Brain pericyte (primary cell): ENCODE measurements at places on chromosomes 1 and 21.

DNA sequence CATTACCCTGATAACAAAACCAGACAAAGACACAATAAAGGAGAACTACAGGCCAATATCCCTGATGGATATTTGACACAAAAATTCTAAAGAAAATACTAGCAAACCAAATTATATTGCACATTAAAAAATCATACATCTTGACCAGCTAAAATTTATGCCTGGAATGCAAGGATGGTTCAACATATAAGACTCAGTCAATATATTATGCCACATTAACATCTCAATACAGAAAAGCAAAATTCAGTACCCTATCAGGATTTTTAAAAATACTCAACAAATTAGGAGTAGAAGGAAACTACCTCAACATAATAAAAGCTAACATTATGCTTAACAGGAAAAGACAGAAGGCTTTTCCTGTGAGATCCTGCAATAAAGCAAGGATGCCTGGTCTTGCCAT lies 177.1 kb downstream of the MAGI3 start:
- DNase-seq = no peak

GRCh38 chr1:19327301-19327700 lies 15.2 kb downstream of the SLC66A1 start:
- DNase-seq = no peak

GRCh38 chr1:18157968-18158367 lies 50.4 kb downstream of the IGSF21 start:
- no peak for DNase-seq

GRCh38 chr1:153032677-153033308 lies 1.8 kb downstream of the SPRR1B start:
- DNase-seq = no peak

DNA sequence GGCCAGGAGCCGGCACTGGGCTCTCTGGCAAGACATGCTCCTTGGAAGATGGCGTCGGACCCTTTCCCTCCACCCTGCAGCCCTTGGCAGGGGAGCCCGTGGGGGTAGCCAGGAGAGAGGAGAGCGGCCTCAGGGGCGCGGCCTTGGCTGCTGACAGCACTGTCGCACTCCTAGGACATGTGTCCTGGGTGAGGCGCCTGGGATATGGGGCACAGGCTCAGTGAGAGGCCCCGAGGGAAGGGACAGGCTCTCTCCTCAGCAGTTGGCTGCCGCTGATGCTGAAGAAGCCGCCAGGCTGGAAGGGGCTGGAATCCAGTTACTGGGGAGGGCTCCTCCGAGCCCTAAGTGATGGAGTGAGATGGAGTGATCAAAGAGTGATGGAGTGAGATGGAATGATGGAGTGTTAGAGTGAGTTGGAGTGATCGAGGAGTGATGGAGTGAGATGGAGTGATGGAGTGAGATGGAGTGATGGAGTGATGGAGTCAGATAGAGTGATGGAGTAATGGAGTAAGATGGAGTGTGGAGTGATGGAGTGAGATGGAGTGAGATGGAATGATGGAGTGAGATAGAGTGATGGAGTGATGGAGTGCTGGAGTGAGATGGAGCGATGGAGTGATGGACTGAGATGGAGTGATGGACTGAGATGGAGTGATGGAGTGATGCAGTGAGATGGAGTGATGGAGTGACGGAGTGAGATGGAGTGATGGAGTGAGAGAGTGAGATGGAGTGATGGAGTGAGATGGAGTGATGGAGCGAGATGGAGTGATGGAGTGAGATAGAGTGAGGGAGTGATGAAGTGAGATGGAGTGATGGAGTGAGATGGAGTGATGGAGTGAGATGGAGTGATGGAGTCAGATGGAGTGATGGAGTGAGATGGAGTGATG lies 27.6 kb upstream of the PKP1 start:
- no peak for DNase-seq

- DNase-seq = no peak
Measured at GRCh38 chr1:2106659-2107405, 56.6 kb downstream of the PRKCZ start.

- DNase-seq = no peak
Measured at GRCh38 chr1:178092878-178093493, 918 bp upstream of the RASAL2 start.

- DNase-seq = no peak
Measured at GRCh38 chr1:226362891-226363447, 44.9 kb downstream of the PARP1 start.

- no peak for DNase-seq
Measured at GRCh38 chr1:8539683-8540082, 221.8 kb downstream of the SLC45A1 start.

DNA sequence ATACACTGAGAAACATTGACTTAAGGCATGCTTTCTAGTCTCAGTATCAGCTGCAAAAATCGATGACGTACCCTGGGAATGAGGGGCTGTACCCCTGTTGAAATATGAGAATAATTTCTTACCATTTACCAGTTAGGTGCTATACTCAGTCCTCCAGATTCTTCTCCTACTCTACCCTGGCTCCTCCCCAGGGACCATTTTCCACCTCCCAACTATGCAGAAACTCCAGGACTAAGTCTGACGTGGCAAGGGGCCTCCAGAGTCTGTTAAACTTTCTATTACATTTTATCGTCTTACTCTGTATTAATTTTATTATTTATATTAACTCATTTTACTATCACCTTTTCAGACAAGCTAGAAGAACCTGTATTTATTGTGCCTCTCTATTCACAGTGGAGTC lies 124.3 kb downstream of the CYYR1 start:
- DNase-seq = no peak

GRCh38 chr1:48831120-48831978 lies 54.7 kb upstream of the BEND5 start:
- no peak for DNase-seq

GRCh38 chr1:194298007-194298598 lies 1111.7 kb upstream of the B3GALT2 start:
- no peak for DNase-seq

DNA sequence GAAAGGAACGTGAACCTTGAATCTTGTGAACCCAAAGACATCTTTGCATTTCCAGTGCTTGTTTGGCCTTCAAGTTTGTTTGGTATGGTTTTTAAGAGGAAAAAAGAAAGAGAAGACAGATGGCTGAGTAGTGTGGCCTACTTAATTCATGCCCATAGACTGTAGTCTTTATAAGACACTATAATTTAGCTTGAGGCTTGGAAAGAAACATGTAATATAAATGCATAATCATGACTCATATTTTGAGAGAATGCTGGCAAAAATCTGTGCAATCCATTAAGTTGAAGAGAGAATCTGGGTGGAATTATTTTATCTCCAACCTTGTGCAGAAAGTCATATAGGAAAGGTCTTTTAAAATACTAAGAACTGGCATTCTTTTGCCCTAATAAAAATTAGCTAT lies 179.3 kb downstream of the SIPA1L2 start:
- no peak for DNase-seq

- DNase-seq = no peak
Measured at GRCh38 chr1:9593492-9594465, 5.1 kb downstream of the TMEM201 start.

DNA sequence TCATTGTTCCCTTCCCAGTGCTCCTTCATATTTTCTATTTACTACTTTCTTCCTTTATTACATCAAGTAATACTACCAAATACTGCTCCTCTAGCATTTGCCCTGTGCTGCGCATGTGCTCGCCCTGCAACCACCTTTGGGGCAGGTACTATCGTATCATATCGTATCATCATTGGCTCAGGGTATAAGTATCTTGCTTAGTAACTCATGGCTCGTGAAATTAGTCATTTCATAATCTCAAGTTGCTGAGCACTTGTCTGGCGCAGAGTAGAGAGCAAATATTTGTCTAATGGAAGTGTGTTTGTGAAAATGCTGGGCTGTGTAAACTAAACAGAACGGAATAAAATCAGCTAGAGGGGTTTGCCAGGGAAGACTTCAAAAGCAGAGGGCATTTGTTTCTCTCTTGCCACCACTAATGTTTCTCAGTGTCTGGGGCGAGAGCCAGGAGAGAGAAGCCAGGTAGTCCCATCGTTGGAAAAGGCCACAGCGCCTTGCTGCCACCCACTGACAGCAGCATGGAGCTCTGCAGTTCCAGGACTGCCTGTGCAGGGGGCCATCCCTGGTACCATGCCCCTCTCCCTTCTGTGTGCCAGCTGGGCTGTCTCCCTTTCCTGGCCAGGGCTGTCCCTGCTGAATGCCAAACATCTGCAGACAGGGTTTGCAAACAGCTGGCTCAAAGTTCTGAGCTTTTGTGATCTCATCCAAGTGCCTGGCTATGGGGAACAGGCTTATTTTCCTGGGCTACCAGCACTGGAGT lies 20.0 kb upstream of the CPT2 start:
- DNase-seq = no peak

GRCh38 chr1:234845097-234845660 lies 235.2 kb upstream of the IRF2BP2 start:
- DNase-seq = peak; percentile 76

DNA sequence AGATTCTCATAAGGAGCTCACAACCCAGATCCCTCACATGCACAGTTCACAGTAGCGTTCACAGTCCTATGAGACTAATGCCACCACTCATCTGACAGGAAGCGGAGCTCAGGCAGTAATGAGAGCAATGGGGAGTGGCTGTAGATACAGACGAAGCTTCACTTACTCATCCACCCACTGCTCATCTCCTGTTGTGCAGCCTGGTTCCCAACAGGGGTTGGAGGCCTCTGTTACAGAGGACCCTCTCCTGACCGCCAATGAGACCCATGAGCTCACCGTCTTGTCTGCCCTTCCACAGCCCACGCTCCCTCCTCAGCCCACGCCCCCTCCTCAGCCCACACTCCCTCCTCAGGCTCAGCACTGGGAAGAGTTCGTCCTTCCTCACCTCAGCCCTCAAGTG lies 39.6 kb downstream of the RSPH1 start:
- no peak for DNase-seq

- DNase-seq = no peak
Measured at GRCh38 chr1:207316622-207317391, 4.7 kb upstream of the CD55 start.

DNA sequence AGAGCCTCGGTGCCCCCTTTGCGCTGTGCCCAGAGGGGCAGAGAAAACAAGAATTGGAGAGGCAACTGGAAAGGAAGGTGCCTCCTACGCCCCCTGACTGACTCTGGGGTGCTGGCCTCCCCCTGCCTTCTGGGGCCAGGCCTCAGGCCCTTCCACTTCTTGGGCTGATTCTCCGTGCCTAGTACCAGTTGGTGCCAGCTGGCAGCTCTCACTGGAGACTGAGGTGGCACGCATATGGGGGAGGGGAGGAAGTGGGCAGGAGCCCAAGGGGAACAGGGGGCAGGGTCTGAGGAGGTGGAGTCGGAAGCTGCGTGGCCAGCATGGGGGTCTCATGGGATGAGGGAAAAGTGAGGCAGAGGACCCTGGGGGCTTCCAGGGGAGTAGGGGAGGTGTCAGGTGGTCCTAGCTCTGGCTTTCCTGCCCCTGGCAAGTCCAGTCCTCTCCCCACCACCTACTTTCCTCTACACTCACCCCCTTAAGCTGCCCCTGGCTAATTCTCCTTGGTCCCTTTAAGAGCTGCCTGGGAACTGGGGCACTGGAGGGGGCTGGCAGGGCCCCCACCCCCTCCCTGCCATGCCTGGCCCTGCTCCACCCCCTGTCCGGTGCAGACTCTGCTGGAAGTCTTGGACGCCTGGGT lies 6.5 kb upstream of the SEMA4A start:
- no peak for DNase-seq

GRCh38 chr1:218674280-218674773 lies 329.2 kb downstream of the TGFB2 start:
- no peak for DNase-seq

DNA sequence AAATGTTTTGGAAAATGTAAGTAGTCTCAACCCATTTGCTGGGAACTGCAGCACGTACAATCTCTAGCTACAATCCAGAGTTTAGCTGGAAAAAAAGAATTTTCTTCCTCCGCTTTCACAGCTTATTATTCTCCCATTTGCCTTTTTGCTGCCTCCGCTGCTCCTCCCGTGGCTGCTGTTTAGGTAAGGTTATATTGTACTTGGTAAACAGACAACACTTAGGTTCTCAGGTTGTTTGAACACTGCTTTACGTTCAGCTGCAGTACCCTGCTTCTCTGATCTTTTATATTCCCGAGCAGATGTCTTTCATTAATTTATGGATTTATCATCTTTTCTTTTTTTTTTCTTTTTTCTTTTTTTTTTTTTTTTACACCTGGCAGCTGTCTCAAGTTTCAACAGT lies 14.3 kb downstream of the PROX1 start:
- DNase-seq = no peak

GRCh38 chr1:232667094-232667777 lies 37.3 kb upstream of the SIPA1L2 start:
- no peak for DNase-seq

DNA sequence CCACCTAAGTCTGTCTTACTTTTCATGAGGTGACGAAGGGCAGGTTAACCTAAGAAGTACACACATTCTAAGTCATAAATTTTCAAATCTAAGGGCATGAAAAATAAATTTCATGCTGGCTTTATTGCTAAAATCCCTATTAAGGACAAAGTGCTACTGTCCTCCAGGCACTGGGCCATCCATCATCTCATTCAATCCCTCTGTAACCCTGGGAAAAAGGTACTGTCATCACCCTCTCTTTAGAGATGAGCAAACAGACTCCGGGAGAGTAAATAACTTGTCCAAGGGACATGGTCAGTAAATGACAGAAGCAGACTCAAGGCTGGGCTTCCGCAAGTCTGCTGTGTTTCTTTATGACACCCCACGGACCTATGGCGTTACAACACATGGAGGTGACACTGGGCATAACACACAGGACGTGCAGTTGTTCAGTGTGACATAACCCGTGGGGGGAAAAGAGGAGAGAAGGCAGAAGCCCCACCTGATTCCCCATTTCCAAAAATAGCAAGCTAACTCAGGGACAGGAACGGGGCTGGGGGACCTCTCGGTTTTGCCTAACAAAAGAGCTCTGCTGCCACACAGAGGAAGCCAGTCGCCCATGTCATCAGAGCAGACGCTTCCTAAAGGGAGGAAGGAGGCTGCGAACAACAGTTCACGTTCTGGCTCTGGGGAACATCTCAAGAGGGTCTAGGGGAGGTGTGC lies 12.5 kb upstream of the SRM start:
- no peak for DNase-seq

DNA sequence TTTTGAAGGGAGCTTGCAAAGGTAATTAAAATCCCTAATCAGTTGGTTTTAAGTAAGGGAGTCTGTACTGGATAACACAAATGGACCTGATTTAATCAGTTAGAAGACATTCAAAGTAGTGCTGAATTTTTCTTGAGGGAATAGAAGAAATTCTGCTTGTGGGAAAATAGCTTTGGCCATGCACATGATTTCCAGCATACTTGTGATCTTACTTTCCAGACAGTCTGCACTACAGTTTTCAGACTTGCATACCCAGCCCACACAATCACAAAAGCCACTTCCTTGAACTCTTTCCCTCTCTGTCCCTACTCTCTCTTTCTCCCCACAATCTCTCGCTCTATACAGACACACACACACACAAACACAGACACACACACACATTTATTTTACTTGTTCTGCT lies 852.1 kb downstream of the PLA2G4A start:
- DNase-seq = no peak

- no peak for DNase-seq
Measured at GRCh38 chr1:206742719-206743383, 27.7 kb upstream of the IL19 start.
